ENCODE measurements at places on chromosomes 3 and 15.

- no peak for DNase-seq
Observed at GRCh38 chr15:62393196-62393595, 228.1 kb upstream of the C2CD4B start.

GRCh38 chr3:193831495-193832455 lies 238.8 kb downstream of the OPA1 start:
- DNase-seq = no peak

DNA sequence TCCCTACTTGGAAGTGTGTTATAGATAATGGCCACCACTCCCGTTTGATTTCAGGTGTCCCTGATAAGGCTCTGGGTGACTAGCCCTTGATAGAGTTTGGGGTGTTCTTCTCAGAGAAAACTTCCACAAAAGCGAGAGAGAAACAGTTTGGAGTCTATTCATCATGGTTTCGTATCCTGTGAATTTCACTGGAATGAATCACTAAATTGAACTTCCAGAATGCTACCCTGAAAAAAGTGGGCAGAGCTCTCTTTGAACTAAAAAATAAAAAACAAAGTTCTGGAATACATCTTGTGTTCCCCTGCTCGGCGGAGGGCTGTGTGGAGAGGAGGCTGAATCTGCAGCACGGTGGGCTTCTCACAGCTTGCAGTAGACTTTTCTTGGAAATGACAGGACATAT lies 52.8 kb upstream of the FAM98B start:
- no peak for DNase-seq

GRCh38 chr15:88378188-88378637 lies 89.0 kb downstream of the MRPL46 start:
- DNase-seq = no peak

- DNase-seq = no peak
Observed at GRCh38 chr3:153051427-153052095, 110.5 kb upstream of the RAP2B start.

- no peak for DNase-seq
Observed at GRCh38 chr3:5441401-5441800, 253.9 kb downstream of the EDEM1 start.

GRCh38 chr15:52370010-52370409 lies 74.4 kb upstream of the MYO5C start:
- DNase-seq = no peak

- no peak for DNase-seq
Observed at GRCh38 chr3:30286811-30287210, 319.6 kb upstream of the TGFBR2 start.

- no peak for DNase-seq
Observed at GRCh38 chr3:40920041-40920440, 279.3 kb upstream of the CTNNB1 start.

DNA sequence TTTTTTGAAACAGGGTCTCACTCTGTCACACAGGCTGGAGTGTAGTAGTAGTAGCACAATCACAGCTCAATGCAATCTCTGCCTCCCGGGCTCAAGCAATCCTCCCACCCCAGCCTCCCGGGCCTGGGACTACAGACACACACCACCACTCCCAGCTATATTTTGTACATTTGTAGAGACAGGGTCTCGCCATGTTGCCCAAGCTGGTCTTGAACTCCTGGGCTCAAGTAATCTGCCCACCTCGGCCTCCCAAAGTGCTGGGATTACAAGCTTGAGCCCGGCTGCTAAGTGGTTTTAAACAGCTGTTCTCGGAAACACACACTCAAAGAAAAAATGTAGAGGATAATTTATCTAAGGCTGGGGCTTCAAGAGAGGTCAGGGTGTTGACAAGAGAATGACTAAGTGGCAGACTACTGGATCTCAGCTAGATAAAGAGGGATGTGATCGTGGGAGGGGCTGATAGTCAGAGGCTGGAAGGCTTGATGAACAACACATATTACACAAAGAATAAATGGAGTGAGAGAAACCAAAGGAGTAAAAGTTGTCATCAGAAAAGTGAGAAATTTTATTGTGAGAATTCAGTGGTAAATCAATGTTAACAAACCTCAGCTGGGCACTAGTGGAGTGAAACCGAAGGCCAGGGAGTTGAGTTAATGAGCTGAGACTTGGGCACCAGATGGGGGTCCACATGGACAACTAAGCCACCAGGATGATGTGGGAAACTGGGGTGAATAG lies 6.7 kb downstream of the CCR5AS start:
- no peak for DNase-seq

DNA sequence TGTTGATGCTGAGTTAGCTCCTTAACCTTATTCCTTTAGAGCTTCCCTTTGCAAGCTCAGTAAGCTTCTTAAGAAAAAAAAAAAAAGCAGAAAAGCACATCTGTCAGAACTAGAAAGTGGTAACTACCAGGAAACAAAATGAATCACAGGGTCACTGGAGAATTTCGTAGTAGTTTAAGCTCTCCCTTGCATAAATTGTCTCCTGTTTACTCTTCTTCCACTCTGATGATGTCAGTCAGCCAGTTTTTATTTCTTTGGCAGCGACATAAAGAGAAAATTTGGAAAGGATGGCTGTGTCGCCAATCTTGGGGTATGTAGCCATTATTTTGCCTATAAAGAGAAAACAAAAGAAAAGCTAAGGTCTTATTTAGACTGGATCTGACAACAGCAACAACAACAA lies 3.2 kb upstream of the GABRR3 start:
- DNase-seq = no peak

- DNase-seq = no peak
Observed at GRCh38 chr3:150723946-150724345, 20.2 kb upstream of the ERICH6 start.

- DNase-seq = peak; percentile 69
Observed at GRCh38 chr15:74768771-74769342, 13.0 kb upstream of the CSK start.

DNA sequence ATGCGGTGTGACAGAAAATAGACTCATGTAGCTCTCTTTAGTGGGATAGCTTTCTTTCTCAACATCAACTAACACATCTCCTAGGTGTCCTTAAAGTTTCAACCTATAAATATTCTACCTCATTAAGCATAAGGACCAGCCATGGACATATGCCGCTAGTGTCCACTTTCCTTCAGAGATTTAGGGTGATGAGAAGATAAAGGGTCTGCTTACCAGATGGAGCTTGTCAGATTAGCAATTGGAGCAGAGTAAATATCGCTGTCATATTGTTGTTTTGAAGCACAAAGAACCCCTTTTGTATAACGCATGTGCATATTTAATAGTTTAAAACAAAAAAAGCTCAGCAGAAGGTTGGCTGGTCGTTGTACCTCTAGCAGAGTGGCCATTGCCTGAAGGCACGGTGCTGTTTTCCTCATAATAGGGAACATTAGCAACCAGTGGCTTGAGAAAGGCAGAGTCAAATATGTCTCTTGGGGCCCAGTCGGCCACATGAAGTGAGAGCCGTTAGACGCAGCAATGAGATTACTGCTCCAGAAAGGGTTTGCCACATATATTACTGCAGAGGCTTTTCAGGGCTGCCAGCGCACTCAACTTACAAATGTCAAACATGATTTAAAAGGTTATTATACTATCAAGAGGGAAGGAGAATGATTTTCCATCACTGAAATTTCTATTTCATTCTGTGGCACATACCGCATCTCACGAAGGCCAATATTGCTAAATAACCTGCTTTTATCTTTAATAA lies 264.2 kb downstream of the ROBO2 start:
- no peak for DNase-seq

- DNase-seq = no peak
Observed at GRCh38 chr3:16033889-16034687, 140.4 kb upstream of the GALNT15 start.
